ENCODE measurements at places on chromosomes 5 and 9.

GRCh38 chr5:167730121-167730520 is 561.3 kb upstream of the WWC1 start:
- DNase-seq = no peak

GRCh38 chr5:138180183-138180782 is 1.4 kb downstream of the KIF20A start:
- no peak for DNase-seq

GRCh38 chr5:10859393-10860195 is 98.6 kb upstream of the DAP start:
- DNase-seq = no peak

DNA sequence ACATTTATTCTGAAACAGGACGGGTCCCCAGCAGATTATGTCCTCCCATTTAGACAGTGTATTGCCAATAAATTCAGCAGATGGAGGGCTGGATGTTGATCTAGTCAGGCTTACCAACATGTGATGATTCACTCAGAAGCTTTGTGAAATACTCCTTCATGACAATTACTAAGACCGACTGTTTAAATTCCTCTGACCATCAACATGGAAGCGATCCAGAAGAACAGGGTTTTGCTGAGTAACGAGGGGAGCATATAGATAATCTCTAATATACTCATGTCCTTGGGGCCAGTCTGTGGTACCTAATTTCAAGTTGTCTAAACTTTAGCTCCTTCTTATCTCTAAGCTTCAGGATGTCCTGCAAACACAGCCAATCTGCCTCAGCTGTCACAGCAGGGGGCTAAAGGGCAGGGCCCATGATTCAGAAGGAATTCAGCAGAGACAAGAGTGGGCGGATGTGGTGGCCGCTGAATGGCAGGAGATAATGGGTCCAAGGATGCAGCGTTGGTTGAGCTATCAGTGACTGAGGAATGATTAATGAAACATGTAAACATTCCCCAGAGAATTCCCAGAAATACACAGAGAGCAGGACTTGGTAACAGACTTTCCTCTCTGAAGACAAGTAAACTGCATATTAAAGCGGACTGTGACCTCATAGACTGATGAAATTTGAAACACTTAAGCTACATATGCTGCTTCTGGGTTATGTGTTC is 109.4 kb downstream of the ANKRD55 start:
- no peak for DNase-seq

GRCh38 chr9:133684121-133684935 is 48.2 kb downstream of the DBH start:
- no peak for DNase-seq

- no peak for DNase-seq
Measured at GRCh38 chr9:77149879-77150278, 27.5 kb upstream of the VPS13A start.

DNA sequence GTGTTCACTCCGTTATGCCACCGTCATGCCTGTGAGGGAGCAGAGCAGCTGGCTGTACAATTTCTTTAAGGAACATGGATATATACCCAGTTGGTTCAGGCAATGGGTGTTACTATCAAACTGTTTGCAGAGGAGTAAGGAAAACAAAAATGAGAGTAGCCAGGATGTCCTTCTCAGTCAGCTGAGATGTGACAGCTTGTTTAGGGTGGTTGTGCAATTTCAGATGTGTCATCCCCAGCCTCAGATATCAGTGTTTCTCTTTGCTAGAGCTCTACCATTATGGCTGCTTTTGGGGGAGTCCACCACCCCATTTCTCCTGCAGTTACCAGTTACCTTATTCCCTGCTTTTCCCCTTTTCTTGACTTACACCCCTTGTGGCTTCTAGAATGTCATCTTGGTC is 135.2 kb upstream of the SLC24A2 start:
- no peak for DNase-seq

DNA sequence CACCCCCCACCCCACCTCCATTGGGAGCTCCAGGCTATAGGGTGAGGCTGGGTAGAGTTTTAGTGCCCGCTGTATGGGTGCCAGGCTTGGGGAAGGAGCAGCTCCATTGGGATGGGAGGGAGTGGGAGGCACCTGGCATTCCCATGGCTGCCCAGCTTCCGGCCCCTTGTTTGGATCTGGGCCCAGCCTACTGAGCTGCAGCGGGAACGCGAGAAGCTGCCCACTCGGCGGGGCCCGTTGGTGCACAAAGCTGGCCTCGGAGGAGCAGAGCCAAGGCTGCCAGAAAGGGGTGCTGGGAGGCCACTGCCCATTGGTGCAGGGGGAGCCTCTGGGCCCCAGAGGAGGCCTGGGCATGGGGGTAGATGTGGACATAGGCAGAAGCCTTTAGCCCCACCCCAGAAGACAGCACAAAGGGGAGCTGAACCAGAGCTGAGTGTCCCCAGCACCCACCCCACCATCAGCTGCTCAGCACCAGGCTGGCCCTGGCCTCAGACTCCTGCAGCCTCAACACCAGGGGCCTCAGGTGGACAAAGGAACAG is 4.4 kb downstream of the LCN9 start:
- no peak for DNase-seq

DNA sequence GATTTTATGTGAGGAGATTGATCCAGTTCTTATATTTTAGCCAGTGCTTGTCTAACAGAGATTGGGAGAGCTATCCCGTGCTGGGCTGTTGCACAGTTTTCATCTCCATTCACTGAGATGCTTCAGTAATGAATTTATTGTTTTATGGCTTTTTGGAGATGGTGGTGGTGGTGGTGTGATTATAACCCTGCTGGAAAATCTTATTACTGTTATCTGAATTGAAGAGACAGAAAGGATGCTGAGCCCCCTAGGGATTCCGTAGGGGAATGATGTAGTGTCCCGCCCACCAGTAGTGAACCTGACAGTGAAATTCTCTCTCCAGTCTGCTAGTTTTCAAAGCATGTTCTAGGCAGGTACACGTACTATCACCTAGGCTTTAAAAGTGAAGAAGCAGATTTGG is 1.9 kb downstream of the RAI14 start:
- DNase-seq = no peak

GRCh38 chr5:149053072-149053695 is 9.7 kb downstream of the SH3TC2 start:
- DNase-seq = no peak

DNA sequence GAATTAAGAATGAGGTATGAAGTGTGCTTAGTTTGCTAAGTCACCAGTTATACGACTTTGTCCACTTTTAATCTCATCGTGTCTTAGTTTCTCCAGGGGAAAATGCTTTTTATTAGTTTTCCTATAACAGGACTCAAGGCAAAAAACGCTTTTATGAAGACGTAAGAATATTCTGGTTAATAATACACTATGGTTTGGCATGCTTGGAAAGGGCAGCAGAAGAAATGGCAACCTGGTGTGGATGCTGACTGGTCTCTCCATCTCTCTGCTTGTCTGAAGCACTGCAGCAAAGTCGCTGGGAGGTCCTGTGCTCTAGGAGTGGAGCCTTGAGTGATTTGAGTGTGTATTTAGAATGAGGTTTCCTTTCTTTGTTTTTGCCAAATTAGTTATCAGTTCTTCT is 78.8 kb downstream of the ZSWIM6 start:
- no peak for DNase-seq

- no peak for DNase-seq
Measured at GRCh38 chr9:26939955-26940711, 6.9 kb downstream of the PLAA start.

GRCh38 chr5:111248571-111248970 is 24.4 kb downstream of the CAMK4 start:
- DNase-seq = no peak

GRCh38 chr5:122154910-122155309 is 25.6 kb downstream of the ZNF474 start:
- DNase-seq = no peak

DNA sequence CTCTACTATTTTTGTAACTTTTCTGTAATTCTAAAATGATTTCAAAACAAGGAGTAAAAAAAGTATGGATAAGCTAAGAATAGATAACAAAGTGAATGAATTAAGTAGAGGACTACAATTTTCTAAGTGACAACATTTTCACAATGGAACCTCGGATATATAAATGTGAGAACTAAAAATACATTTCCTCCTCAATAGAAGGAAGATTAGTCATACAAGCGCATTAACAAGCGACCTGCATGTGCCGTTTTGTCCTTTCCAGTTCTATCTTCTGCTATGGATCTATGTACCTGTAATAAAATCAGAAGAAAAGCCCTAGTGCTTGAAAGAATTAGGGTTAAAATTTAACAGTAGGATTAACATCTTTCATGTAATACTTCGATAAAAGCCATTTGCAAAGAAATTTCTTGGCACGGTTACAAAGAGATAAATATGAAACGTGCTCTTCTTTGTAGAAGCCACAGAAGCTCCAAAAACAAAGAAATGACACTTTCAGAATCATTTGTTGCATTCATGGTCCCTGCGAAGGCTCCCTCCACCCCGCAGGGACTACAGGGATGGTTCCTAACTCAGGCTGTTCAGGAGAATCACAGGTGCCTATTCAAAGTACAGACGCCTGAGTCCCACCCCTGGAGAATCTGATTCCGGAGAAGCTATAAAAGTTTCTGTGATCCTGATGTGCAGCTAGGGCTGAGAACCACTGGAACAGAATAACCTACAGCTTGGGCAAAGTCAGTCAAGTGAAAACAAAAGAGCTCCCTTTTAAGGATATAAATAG is 216.6 kb upstream of the EFNA5 start:
- DNase-seq = no peak

DNA sequence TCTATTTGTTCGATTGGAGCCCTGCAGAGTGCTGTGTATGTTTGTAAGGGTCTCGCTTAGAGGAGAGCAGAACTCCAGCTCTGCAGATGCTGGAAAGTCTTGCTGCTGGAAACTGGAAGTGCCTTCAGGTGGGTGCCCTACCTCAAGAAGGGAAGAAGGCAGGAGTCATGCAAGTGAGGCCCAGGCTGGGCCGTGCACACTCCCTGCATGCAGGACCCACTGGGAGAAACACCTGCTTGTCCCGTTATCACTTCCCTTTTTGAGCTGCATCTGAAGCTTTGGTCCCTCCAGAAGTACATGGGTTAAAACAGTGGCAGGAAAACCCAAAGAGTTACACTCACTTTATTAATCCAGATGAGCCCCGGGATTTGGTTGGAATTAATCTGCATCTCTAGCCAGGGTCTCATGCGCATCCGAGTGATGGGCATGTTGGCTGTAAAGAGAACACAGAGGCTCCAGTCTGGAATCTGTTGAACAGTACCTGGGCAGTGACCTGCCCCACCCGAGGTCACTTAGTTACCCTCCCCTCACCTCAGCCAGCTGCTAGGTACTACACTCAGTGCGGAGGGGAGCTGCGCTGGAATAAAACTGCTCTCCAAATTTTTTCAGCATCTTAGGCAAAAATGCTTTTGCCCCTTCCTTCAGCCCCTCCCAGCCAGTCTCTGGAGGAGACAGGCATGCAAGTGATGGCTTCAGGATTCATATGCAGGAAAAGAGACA is 1.4 kb downstream of the IRF1 start:
- no peak for DNase-seq

DNA sequence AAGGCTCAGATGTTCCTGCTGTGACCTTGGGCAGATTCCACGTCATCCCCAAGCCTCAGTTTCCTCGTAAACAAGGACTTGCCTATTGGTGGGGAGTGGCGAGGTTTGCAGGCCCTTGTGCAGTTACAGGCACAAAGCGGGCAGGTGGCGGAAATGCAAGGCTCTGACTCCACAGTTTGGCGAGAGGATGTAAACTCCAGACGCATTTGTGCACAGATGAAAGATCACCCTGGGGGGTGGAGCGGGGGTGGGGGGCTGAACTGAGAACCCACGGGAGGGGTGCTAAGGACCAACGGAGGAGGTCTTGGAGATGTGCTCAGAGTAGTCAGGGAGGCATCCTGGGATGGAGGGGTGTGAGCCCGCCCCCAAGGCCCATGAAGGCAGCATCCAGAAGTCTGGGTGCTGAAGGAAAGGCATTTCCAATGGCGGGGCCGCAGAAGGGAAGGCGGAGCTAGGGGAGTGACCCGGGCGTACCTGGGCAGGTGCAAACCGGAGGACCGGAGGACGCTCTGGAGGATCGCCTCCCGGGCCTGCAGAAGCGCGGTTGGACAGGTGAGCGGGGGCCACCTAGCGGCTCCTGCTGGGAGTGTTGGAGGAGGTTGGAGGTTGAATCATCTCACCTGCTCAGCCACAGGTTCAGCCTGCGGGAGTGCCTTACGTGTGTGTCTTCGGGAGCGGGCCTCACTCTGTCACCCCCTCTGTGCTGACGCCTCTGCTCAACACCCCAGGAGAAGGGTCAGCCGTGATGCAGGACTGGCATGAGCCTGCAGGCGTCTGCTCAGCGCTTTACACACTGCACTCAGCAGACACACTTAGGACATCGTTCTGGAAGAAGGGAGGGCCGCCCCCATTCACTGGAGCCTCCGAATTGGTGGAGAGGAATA is 1.9 kb upstream of the FIBCD1 start:
- DNase-seq = peak; percentile 71

- DNase-seq = no peak
Measured at GRCh38 chr5:120644516-120644915, 180.4 kb downstream of the PRR16 start.

DNA sequence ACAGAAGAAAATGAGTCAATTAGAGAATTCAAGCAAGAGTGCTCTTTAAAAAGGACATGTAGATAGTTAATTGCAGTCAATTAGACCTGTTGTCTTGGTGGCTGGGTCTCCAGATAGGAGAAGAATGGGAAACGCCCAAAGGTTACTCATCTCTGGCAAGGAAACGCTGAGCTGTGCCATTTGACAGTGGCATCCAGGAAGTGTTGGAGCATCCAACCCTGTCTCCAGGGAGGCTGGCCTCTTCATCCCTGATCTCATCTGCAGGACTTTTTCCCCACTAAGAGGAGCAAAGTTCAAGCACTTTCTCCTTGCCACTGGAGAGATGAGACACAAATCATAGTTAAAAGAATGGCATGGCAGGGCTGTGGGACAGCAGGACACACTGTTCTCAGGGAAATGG is 111.7 kb upstream of the MSX2 start:
- DNase-seq = no peak

DNA sequence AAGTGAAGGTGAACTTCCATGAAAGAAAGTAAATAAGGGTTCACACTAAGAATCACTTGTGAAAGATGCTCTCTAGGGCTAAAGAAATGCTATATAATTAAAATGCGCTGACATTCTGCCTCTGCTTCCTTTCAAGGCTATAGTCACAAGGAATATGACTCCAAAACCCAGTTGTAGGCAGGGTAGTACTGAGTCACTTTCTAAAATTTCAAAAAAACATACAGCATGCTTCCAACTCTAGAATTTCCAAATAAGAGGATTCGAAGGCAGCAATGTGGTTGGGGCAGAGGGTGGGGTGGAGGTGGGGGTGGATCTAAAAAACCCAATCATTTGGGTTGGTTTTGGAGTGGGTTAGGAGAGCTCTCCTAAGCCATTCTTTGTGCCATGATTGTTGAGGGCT is 84.6 kb downstream of the HMHB1 start:
- DNase-seq = no peak

- no peak for DNase-seq
Measured at GRCh38 chr9:135291165-135291564, 188.4 kb upstream of the PPP1R26 start.

GRCh38 chr5:40555886-40556285 is 123.8 kb upstream of the PTGER4 start:
- DNase-seq = no peak

GRCh38 chr5:72210888-72211678 is 103.8 kb downstream of the MAP1B start:
- no peak for DNase-seq

GRCh38 chr5:122315521-122315920 is 3.5 kb downstream of the SNCAIP start:
- DNase-seq = no peak
